GDM1 (cell line): ENCODE measurements at places on chromosomes 4 and X.

GRCh38 chrX:96861661-96862060 is 22.0 kb upstream of the RPA4 start:
- no peak for DNase-seq

DNA sequence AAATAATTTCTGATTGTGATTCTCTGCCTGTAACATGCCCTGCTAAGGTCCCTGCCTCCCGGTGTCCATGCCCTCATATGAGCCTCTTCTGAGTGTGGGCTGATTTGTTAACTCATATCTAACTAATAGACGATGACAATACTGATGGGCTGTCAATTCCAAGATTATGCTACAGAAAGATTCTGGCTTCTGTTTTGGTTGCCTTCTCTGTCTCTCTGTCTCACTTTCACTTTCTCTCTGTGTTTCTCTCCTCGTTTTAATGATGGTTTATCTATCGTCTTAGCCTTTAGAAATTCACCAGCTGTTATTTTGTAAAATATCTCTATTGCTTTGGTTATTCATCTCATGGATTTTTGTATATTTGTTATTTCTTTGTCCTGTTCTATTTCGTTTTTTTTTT is 312.5 kb upstream of the ANXA10 start:
- no peak for DNase-seq

DNA sequence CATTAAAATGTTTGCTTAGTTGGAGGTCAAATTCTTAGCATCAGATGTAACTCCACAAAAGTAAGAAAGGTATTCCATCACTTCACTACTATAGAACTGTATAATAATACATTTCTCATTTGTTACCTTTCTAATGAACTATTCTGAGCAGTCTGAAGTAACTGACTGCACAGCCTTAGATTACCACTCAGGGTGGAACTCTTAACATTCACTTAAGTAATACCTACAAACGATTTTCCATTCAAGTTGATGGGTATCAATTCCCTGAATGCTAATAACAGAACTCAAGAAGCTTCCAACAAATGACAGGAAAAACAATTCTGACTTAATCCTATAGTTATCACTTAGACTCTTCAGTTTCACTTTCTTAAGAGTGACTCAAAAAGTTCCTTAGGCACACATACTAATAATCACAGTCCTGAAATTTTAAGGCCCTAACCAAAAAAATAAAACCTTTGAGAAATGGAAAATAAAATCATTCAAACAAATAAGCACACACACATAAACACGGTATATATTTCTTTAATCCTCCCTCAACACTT is 20.9 kb downstream of the HNRNPD start:
- DNase-seq: no peak

DNA sequence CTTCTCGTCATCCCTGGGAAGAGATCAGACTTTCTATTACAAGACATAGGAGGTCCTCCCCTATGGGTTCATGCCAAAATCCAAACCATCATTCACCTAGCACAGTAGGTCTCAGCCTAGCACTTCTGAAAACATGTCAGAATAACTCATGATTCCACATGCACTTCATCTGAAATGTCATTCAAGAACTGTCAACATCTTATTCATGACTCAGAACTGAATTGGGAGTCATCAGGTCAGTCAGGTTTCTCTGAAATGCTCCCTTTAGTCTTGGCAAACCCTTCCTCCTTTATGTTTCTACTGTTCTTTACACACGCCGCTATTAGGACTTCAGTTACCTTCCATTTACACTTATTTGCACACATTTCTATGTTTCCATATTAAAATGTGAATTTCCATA is 67.2 kb downstream of the ANTXR2 start:
- no peak for DNase-seq

- DNase-seq: no peak
Observed at GRCh38 chr4:59135248-59135985, 2025.2 kb upstream of the IGFBP7 start.

DNA sequence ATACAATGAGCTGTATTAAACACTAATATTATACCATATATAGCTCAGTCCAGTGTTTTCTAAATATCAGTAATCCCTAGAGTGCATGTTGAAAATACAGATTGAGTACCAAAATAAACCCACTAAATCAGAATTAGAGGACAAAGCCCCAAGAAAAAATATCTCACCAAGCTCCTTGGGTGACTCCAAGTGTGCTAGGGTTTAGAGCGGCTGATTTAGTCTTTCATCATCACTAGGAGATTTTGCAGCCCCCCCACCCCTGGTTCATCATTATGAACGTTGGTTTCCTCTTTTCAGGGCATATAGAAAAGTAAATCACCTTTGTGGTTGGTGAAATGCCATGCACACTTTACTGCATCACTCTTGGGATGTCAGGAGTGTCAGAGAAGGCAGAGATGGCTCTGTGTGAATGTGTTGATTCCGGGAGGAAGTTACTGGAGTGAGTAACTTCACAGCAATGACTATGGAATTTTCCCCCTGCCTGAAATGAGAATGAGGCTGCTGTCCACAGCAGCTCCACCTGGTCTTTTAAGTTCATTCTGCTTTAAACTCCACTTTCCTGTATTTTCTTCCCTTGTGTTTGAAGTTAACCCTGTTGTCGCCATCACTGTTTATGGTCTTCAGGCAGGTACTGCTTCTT is 25.2 kb upstream of the ANAPC4 start:
- no peak for DNase-seq

- DNase-seq: no peak
Observed at GRCh38 chr4:152010710-152011079, 249.9 kb upstream of the GATB start.

GRCh38 chr4:33072298-33073089 is 2352.3 kb downstream of the PCDH7 start:
- DNase-seq: no peak

- no peak for DNase-seq
Observed at GRCh38 chr4:157226035-157226434, 5.5 kb downstream of the GRIA2 start.

DNA sequence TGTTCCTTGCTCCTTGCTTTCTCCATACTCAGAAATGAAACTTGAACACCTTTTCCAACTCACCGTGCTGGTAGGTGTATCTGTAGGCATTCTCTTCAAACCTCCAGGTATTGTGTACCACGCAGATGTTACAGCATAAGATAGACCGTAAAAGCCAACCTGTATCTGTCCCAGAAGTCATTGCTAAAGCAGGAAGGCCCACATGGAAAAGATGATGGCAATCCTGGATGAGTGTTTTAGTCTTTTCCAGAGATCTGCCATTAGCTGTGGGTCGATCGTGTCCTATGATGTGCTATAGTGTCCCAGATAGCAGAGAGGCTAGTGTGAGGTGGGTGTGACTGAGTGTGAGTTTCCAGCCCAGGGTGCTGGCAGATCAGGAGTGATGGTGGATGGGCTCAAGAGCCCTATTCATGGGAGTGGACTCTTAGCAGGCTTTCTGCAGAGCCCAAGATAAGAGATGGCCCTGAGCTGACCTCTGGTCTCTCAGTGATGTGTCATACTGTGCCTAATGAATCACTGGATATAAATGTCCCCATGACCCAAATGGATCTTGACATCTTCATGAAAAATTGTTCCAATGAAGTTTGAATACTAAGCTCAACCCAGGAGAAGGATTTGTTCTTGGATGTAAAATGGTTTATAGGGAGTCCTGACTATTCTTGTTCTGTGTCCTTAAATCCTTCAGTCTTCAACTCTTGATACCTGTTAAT is 69.1 kb upstream of the WDR1 start:
- no peak for DNase-seq

DNA sequence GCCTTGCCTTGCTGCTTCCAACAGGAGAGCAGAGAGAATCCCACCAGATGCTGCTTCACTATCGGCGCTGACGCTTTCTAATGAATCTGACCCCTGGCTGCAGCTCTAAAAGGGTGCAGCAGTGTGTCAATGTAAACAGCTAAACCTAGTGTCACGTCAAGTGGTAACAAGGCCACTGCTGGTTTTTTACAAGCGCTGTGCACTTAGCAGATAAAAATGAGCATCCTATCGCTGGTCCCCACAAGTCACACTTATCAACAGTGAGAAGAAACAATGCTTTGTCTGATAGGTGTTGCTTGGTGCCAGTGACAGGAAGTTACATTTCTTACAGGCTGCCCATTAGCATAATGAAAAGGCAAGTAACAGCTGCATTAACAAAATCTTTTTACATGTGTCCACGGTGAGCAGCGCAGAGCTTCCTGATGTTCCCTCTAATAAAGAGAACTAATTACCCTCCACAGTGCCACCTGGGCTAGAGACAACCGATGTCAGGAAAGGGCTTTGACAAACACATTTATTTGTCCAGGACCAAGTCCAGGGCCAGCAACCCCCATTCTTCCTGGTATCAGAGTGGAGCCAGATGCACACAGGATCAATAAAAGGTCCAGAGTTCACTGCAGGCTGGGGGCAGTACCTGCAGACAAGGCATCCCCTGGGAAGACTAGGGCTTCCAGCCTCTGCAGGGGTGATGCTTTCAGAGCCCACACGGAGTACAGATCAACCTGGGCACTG is 176.0 kb downstream of the MGST2 start:
- DNase-seq: no peak

DNA sequence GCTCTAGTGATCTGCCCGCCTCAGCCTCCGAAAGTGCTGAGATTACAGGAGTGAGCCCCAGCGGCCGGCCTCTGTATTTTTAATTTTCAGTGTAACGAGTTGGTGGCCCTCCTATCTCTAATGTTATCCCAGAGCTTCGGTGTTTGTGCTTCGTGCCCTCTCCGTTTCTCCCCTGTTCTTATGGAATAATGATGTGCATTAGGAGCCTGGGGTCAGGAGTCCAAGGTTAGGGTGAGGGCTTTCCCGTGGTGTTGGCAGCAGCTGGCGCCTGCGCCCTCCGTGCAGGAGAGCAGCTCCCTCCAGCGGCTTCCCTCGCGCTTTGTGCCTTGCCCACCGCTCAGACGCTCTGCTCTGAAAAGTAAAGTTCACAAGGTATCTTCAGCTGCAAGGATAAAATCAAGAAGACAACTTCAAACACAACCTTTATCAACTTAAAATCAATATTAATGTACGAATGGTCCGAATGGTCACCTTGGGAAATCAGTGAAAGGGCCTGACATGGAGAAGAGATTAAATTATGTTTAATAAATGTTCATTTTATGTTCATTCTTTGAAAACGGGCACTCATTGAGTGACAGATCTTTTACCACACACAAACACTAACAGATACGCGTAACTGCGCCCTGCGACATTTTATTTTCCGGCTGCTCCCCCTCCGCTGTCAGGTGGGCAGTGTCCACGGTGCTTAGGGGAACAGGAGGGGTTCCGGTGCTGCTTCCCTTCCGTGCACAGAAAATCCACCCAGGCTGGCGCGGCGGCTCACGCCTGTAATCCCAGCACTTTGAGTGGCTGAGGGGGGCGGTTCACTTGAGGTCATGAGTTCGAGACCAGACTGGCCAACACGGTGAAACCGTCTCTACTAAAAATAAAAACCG is 62.4 kb downstream of the TRAPPC11 start:
- DNase-seq: peak; percentile 16

DNA sequence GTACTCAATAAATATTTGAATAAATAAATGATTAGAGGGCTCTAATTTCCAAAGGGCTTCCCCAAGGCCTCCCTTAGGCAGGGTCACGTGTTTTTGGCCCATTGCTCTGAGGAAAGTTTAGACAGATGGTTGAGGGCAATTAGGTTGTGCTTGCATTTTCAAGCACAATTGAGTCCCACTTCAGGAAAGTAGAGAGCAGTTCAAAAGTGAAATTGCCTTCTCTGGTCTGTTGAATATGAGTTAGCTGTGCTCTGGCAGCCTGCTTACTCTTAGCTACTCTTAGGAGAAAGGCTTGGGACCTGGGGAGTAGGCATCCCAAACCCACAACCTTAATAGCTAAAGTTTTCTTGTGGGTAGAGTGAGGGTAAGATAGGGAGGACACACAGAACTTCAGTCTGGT is 9.0 kb upstream of the DRP2 start:
- no peak for DNase-seq

DNA sequence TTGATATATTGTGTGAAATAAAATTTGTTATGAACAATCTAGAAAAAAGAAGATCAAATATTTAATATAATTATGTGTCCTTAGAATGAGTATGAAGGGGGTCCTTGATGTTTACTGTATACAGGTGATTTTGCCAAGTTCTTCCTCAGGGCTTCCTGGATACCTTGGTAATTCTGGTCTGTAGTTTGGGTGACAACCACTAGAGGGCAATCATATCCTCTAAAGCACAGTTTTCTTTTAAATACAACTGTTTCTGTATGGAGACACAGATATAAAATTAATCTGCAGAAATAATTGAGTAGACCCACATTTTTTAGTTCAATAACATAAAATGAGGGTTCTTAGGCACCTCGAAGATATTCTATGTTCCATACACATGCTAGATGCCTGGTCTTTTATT is 157.7 kb downstream of the SPANXN1 start:
- no peak for DNase-seq

DNA sequence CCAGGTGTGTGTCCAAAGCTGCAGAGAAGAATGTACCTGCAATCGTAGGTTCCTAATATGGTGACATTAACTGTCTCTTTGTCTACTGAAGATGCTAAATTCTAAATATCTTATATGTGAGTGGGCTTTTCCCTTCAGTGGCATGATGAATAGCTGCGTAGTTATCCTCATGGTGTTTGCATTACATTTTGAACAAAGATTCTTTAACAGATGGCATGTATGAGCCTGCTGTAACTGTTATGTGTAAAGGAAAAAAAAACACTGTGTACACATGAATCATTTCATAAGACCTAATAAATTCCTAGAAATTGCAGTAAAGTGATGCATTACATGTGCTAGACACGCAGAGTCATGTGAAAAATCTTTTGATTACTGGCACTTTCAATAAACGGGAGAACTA is 288.0 kb downstream of the SH2D1A start:
- DNase-seq: no peak

DNA sequence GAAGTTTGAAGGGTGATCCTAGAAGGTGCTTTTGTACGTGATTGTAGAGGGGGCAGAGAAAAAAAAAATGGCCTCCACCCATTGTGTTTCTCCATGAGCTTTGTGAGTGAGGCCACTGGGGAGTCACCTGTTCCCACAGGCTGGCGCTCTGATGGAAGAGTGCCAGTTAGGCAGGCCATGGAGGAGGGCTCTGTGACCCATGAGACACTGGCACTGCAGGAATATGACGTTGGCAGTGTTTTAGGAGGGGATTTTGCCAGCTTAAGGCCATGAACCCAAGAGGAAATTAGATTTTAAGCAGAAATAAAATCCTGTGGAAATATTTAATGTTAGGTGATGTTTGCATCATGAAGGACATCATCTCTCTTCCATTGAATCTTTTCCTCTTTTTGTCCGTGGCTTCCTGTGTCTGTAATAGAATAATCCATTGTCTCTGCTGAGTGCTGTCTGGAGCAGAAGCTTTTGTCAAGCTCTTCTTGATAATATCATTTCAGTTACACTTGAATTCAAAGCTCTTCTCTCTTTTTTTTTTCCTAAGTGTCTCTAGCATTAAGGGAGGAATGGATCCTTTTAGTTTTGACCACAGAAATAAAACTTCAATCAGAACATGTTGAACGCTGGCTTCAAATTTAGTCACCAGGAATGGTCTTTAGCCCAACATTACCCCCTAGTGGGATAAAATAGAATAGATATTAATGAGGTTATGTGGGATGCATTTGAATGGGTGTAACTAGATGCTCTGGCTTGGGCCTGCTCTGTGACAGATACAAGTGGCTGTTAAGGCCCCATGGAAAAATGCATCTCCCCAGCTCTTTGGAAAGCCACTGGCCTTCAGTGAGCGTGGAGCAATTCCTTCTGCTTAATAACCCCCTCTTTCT is 41.0 kb upstream of the UCP1 start:
- DNase-seq: no peak
